Caudate nucleus (tissue), 63 donors: ENCODE measurements at places on chromosomes 13 and 19.

GRCh38 chr13:72805676-72806346 lies 23.9 kb downstream of the PIBF1 start:
- no peak for DNase-seq

GRCh38 chr13:93098972-93099371 lies 127.6 kb upstream of the GPC6 start:
- no peak for DNase-seq

DNA sequence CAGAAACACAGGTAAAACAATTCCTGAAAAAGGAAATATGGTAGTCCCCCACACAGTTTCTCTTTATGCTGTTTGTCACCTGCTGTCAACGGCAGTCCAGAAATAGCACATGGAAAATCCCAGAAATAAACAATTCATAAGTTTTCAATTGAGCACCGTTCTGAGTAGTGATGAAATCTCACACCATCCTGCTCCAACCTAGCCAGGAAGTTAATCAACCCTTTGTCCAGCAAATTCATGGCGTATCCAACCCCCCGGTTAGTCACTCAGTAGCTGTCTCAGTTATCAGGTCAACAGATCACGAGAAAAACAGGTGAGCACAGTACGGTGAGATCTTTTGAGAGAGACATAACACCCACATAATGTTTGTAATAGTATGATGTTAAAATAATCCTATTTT lies 74.2 kb downstream of the TUBGCP3 start:
- no peak for DNase-seq

- no peak for DNase-seq
These were observed 77.1 kb downstream of the GGACT start for GRCh38 chr13:100511466-100511865.

GRCh38 chr19:56477429-56478338 lies 539 bp upstream of the ZNF667 start:
- peak; percentile 36 for DNase-seq

DNA sequence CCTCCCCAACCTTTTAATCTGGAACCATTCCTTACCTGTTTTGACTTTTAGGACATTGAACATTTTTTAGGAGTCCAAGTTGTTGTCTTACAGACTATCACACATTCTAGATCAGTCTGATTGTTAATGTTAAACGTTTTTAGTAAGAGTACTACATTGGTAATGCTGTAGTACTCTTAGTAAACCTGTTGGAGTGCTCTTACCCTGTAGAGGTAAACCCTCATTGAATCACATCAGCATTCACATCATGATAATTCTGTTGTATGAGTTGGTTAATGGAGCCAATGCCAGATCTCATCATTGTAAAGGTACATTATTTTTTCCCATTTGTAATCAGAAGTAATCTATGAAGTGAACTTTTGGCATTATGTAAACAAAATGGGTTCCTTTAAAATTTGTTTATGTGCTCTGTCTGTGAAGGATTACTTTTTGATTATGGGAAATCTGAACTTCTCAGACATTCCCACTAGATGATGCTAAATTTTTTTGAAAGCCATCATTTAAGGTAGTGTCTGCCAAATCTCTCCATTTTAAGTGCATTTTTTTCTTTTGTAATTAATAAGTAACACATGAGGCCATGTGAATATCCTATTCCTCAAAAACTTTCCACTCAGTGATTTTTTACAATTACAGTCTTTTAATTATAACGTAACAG lies 55.2 kb downstream of the VWA8 start:
- DNase-seq = no peak

DNA sequence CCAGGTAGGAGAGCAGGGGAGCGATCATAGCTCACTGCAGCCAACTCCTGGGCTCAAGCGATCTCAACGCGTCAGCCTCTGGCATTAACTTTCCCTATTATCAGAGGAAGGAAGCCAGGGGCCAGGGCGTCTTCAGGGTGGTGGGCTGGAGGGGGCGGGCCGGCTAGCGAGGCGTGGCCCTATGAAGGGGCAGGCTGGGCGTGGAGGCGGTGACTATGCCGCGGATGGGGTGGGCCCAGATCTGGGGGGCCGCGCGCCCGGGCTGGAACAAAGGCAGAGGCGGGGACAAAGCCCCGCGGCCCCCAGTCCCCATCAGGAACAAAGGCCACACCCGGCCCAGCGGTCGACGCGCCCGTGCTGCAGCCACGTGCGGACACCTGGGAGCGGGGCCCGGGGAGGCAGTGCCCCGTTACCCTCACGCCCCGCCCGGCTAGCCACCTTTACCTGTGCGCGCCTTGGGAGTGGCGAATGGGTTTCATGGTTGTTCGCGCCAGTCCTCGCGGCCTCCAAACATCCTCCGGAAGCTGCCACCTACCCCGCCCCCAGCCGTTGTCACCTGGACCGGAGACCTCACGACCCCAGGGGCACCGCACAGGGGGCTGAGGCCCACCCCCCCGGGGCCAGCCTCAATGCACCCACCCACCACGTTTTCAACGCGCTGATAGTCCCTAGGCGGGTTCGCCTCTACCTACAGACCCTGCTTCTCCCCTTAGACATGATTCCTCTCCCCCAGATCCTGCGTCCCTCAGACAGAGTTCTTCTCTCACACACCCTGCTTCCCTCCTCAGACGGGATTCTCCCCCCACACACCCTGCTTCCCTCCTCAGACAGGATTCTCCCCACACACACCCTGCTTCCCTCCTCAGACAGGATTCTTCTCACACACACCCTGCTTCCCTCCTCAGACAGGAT lies 5.4 kb upstream of the TRIM28 start:
- no peak for DNase-seq

GRCh38 chr13:106003651-106004050 lies 531.8 kb downstream of the EFNB2 start:
- no peak for DNase-seq

DNA sequence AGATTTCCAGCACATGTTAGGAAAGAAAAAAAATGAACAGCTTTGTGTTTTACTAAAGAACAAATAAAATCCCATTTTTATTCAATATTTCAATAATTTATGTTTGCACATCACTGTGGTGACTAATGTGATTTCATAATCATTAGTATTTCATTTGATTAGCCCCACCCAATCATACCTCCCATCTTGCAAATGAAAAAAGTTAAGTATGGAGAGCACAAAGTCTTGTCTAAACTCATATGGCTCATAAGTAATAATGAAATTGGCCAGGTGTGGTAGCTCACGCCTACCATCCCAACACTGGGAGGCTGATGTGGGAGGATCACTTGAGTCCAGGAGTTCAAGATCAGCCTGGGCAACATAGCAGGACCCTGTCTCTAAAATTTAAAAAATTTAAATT lies 3.8 kb downstream of the ZNF490 start:
- no peak for DNase-seq

- DNase-seq = no peak
These were observed 102.5 kb downstream of the URI1 start for GRCh38 chr19:30044273-30045248.

- no peak for DNase-seq
These were observed 2.4 kb upstream of the ZNF536 start for GRCh38 chr19:30369833-30370232.

- no peak for DNase-seq
These were observed 75.1 kb downstream of the SLC15A1 start for GRCh38 chr13:98677398-98677797.

GRCh38 chr19:13634658-13635057 lies 128.4 kb upstream of the CACNA1A start:
- DNase-seq = no peak

- DNase-seq = no peak
These were observed 789.1 kb downstream of the GPC5 start for GRCh38 chr13:92187378-92187989.

GRCh38 chr13:103273825-103274224 lies 207.6 kb upstream of the SLC10A2 start:
- DNase-seq = no peak

- DNase-seq = no peak
These were observed 410.1 kb upstream of the HTR2A start for GRCh38 chr13:47306991-47307390.

- no peak for DNase-seq
These were observed 503.0 kb downstream of the DCT start for GRCh38 chr13:93976528-93976927.

DNA sequence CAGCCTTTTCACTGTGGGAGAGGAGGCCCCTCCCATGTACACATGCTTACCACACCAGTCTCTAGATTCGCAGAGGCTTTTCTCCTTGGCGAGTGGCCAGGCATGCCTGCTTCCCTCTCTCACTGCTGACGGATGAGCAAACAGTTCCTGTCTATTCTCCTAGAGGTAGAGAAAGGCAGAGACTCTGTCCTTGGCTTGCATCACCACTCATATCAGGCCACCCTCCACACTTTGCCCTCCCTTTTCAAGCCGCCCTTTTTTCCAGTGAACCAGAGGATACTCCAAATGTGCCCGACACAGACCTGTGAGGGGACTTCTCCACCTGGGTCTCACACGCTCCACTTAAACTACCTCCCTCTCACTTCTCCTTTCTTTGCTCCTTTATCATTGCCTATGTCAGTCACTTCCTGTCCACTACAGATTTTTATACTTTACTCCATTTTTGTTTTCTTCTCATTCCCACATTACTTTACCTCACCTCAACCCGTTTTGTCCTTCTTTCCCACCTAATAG lies 284.6 kb downstream of the DNAJC15 start:
- peak; percentile 9 for DNase-seq

DNA sequence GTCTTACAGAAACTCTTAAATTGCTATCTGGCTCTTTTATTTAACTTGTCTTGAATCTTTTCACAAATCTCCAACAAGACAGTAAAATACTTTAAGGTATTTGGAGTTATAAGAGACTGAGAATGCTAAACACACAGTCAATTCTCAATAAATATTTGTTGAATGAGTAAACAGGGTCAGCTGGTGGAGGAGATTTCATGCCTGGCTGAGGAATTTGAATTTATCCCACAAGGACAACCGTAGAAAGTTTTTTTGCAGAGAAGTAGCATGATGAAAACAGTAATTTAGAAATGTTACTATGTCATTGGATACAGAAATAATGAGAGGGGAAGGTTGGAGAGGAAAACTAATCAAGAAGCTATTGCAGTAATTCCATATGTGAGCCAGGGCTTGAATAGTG lies 1223.7 kb downstream of the PCDH17 start:
- no peak for DNase-seq

- DNase-seq = no peak
These were observed 13.9 kb downstream of the CNFN start for GRCh38 chr19:42376177-42376555.

- DNase-seq = no peak
These were observed 1510.3 kb downstream of the PCDH9 start for GRCh38 chr13:65719831-65720230.

GRCh38 chr13:74017301-74018061 lies 116.7 kb downstream of the KLF12 start:
- DNase-seq = no peak

- DNase-seq = no peak
These were observed 56.8 kb downstream of the DOCK9 start for GRCh38 chr13:98921015-98921580.

DNA sequence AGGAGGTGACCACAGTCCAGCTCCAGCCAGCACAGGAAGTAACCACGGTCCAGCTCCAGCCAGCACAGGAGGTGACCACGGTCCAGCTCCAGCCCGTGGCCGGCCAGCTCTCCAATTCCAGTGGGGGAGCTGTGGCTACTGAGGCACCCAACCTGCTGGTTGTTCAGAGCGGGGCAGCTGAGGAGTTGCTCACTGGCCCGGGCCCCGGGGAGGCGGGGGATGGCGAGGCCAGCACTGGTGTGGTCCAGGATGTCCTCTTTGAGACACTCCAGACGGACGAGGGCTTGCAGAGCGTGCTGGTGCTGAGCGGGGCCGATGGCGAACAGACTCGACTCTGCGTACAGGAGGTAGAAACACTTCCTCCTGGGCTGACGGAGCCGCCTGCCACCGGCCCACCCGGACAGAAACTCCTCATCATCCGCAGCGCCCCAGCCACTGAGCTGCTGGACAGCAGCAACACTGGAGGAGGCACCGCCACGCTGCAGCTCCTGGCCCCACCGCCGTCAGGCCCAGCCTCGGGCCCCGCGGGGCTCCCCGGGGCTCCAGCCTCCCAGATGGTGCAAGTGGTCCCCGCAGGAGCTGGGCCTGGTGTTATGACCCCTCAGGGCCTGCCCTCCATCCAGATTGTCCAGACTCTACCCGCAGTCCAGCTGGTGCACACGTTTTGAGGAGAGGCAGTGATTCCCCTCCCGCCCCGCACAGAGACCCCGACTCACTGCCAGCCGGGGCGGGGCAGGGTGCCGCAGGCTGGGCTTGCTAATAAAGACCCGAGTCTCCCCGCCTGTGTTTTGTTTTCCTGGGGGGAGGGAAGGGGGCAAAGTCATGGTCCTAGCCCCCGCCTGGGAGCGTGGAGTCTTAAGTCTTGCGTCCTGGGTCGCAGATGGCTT lies 1.0 kb upstream of the NAT14 start:
- no peak for DNase-seq

- no peak for DNase-seq
These were observed 1.2 kb downstream of the RABAC1 start for GRCh38 chr19:41957838-41958366.

GRCh38 chr13:26062853-26063444 lies 11.1 kb upstream of the SHISA2 start:
- no peak for DNase-seq

GRCh38 chr19:42249149-42249750 lies 5.7 kb downstream of the ERF start:
- no peak for DNase-seq

GRCh38 chr19:35468637-35469036 lies 20.6 kb downstream of the FFAR2 start:
- no peak for DNase-seq

DNA sequence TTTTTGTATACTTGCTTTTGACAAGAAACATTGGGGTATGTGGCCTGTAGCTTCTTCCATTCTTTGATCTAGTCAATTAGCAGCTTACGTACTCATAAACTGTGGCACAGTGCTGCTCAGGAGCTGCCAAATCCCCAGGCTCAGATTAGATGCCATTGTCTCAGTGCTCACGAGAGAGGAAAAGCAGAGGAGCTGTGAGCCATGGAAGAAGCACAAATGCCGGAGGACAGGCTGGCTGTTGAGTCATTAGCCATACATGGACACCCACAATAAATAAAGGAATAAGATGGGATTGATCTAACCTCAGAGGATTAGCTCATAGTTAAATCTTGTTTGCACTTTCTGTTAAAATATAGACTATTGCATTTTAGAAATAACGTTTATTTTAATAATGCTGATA lies 121.7 kb downstream of the POSTN start:
- no peak for DNase-seq

- no peak for DNase-seq
These were observed 927 bp downstream of the COL4A2 start for GRCh38 chr13:110307767-110308655.

DNA sequence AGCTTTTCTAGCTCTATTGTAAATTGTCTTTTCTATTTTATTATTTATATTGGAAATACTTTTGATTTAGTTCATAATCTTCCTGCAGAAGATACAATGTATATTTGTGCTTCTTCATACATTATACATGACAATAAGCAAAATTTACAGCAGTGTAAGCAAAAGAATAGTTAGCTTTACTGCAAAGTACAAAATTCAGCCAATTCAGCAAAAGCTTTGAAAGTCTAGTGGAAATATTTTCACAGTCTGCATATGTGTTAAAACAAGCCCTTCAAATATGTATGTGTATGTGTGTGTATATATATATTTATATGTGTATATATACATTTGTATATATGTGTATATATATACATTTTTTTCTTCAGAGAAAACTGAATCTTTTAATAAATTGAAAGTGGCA lies 879.1 kb downstream of the SLITRK1 start:
- no peak for DNase-seq

- DNase-seq = no peak
These were observed 11.0 kb upstream of the CCL25 start for GRCh38 chr19:8041531-8041931.

- no peak for DNase-seq
These were observed 407.2 kb downstream of the GPC5 start for GRCh38 chr13:91805605-91806004.
